ENCODE measurements at places on chromosomes 1 and 21. TPM values are rescaled to one million over a fixed set of nuclear protein-coding genes. Genes with fewer than 3 reads are reported as not detected.

The TCHHL1 gene
- total RNA-seq: not detected

The LEMD1 gene
- 1.1 TPM for total RNA-seq

The TMPRSS2 gene
- total RNA-seq: 0.36 TPM

The SLFNL1 gene
- total RNA-seq: 0.31 TPM

The KCNN3 gene
- under 0.01 TPM for total RNA-seq

The LRRC8B gene
- total RNA-seq: 17.9 TPM

The CYP2J2 gene
- 2.0 TPM for total RNA-seq

The S100A1 gene
- 1.7 TPM for total RNA-seq
